Stimulated activated CD4-positive, alpha-beta T cell treated with anti-CD3 and anti-CD28 coated beads, Interleukin-1b, Interleukin-23, amount 100 ng/mL, for 1 hour (primary cell): ENCODE measurements at places on chromosomes 2 and 18.

DNA sequence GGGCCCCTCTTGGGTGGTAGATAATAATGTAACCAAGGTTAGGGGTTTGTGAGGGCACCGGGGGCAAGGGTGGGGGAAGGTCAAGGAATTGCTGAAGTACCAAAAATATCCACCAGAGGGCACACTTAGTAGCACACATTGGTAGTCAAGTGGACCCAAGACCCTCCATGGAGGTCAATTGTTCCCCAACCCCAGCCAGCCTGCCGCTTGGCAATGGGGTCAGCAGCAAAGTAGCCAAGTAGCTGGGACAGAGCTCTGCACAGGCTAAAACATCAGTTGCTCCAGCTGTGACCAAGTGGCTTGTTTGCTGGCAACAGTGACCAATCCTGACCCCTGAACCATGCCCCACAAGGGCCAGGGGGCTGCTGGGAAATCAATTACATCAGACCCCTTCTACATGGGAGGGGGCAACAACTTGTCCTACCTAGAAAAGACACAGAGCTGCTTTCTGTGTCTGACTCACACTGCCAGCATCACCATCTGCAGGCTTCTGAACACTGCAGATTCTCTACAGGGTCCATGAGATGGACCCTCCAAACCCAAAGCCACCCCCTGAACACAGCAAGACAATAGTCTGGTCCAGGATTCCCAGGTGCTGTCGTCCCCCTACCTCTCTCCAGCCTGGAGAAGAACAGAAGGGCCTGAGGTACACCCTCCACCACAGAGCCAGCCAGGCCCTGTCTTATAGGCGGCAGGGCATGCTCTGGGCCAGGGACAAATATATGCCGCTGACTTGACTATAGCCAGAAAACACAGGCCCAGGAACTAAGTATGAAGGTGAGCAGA lies 76.0 kb downstream of the EMX1 start:
- DNase-seq: no peak

GRCh38 chr2:214492152-214492551 lies 81.3 kb downstream of the VWC2L start:
- DNase-seq: no peak

- no peak for DNase-seq
Observed at GRCh38 chr2:241569831-241570281, 11.3 kb downstream of the BOK start.

DNA sequence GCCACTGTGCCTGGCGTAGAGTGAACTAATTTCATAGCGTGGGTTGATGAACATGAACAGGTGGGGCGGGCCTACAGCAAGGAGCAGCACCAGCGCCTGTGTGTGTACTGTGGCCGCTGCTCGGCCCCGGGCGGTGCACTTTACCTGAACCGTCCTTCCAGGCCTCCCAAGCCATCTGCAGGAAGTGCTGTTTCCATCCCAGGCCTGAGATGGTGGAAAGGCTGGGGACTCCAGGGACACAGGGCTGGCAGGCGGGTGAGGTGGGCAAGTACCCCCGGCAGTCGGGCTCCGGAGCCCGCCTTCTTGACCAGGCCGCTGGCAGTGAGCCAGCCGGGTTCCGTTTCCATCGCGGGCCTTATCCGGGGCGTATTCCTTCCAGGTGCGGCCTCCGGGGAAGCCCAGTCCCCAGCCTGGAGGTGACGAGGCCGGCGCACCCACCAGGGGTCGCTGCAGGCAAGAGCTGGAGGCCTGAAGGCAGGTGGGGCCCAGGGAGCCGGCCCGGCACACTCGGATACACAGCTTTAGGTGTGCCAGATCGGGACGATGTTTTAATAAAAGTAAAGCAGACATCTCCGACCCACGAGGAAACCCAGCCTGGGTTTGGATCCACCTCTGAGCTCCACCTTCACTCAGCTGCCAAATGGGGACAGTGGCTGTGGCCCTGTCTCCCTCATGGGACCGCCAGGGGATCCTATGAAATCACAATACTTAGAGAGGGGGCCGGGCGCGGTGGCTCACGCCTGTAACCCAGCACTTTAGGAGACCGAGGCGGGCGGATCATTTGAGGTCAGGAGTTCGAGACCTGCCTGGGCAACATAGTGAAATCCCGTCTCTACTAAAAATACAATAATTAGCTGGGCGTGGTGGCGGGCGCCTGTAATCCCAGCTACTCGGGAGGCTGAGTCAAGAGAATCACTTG lies 22.7 kb upstream of the PDIA6 start:
- peak; percentile 54 for DNase-seq

DNA sequence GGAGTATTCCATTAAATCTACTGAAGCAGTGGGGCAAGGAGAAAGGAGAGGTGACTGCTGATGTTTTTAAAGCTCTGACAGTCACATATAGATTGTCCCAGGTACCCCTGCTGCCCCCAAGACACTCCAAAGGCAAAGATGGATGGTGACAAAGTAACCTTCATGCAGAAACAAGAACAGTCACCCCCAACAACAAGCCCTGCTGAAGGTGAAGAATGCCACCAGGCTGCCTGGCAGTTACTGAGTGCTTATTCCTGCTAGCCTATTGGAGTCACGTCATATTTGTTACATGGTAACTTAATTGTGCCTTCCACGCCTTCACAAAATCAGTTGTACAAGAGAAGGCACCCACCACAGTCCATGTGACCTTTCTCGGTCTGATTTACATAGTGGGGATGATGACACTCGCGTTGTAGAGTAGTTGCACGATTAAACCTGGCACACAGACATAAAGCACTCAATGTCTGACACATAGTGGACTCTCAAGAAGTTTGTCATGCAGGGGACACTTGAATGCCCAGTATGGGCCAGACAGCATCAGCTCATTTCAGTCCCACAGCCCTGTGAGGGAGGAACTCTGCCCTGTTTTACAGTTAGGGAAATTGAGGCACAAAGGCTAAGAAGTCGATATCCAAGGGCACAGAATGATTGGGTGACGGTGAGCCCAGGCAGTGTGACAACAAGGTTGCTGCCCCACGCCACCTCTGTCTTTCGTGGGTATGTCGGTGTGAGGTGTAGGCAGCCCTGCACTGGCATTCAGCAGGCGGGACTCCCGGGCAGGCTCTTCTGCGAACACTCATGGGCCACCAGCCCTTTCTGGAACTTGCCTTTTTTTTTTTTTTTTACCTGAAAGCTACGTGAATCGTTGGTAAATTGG lies 62.7 kb downstream of the ZCCHC2 start:
- no peak for DNase-seq

DNA sequence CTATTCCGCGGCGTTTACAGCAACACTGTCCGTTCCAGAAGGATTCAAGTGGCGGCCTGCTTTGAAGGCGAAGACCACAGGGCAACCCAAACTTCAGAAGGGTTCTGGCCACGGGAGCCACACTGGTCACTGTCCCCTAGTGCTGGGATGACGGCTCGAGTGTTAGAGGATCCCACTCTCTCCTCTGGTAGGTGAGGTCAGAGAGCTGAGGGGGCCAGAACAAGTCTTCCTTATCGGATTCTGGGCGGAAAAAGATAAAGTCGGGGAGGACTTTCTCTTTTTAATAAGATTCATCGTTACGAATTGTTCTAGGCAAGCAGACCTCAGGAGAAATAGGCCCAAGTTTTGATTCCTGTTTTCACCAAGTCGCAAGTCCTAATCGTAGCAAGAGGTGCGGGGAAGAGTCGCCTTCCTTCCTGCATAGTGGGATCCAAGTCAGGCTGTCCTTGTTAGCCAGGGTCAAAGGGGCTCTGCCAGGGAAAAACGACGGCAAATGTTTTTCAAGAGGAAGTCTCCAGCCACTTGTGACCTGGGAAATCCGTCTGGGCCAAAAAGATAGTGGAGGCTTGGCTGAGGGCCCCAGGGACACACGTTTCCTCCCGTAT lies 864 bp upstream of the MYL12A start:
- DNase-seq: no peak

DNA sequence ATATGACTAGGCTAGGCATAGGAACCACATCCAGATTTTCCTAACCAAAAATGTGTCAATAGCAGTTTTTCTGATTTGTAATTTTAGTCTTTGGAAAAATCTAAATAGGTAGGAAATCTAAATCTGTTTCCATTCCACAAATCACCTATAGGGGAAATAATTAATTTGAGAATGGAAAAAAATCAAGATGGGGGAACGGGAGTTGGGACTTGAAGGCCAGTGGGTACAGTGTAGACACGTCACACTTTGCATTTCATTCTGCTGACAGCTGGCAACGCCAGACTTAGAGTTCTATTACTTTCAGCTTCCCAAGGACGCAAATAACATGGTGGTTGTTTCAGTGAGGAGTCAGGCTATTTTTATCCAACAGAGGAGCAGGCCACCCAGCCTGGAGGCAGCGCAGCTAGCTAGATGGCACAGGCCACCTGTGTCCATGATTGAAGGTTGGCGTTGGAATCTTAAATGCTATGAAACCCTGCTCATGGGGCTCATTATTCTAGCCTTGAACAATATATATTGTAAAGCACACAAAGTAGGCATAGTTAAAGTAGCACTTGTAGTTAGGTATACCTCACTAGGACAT lies 23.4 kb downstream of the HNRNPA3 start:
- no peak for DNase-seq

DNA sequence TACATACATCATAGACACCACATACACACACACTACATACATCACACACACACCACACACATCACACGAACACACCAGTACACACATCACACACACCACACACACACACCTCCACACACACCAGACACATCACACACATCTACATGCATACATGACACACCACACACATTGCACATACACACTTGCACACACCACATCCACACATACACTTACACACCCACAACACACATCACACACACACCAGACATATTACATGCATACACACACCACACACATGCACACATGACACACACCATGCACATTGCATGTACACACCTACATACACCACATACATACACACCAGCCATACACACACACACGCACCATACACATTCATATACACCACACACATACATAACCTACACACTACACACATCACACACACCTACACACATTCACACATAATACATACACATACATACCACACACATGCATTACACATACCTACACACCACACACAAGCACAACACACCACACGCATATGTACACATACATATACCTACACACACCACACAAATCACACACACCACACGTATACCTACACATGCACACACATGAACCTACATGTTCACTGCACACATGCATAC lies 156.5 kb downstream of the NDUFA10 start:
- DNase-seq: no peak

GRCh38 chr2:118845005-118845521 lies 2.4 kb downstream of the EN1 start:
- no peak for DNase-seq

GRCh38 chr2:98280376-98281102 lies 65.7 kb upstream of the CNGA3 start:
- no peak for DNase-seq
